Activated T-helper 1 cell treated with anti-CD3 and anti-CD28 coated beads, Interleukin-2, amount 50 U/mL, for 16 hours (primary cell): ENCODE measurements at places on chromosomes 12 and 14.

DNA sequence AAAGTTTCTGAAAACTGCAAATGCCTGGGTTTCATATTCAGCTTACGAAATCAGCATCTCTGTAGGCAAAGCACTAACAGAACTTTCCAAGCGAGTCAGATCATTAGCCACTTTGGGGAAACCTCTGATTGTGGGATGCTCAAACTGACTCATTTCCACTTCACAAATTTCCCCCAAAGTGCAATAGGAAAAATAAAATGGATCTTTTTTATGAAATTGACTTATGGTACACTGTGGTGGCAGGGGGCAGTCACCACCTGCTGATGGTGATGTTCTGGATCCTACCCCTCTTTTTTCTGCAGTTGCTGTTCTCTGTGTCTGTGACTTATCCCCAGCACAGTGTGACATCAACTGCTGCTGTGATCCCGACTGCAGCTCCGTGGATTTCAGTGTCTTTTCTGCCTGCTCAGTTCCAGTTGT lies 5.6 kb downstream of the TCTN1 start:
- DNase-seq: no peak

DNA sequence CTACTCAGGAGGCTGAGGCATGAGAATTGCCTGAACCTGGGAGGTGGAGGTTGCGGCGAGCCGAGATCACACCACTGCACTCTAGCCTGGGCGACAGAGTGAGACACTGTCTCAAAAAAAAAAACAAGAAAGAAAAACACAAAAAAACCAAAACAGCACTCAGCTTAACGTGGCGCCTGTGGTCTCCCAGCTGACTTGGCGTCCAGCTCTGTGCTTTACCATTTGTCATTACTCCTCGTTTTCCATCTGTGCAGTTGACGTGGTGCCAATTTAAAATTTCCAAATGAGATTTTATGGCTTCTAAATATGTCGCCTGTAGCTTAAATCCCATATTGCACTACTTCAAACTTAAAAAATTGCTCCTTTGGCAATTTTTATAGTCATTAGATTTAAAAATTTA lies 2.0 kb downstream of the MGP start:
- DNase-seq: no peak

DNA sequence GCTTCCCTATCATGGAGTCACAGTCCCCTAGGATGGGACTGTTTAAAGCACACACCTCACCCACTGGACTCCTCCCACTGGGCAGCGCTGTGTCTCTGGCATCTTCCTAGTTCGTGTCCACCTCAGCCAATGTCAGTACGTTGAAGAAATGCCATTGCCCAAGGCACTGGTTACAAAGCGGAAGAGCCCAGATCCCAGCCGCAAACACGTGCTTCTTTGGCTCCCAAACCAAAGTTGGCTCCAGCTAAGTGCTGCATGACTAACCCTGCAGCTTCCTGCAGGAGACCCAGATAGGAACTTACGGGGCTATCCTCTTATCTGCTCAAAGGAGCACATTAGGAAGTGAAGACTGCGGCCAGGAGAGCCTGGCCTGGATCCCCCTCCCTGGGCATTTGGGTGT lies 9.3 kb downstream of the SYNE3 start:
- no peak for DNase-seq

DNA sequence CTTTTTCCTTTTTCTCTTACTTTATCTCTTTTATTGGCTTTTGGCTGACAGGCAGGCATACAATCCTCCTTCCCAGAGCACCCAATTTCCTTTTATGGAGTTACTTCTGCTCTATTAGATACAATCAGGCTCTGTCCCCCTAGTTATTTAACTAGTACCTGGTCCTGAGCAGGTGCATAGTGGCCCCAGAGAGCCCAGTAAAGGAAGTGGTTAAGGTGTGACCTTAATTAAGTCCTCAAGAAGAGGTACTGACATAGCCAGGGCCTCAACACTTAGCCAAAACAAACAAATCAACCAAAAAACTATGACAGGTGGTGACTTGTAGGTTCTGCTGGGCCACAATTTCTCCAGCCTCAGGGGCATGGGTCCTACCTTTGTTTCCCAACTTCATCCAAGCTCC lies 82.9 kb downstream of the CCDC60 start:
- no peak for DNase-seq

DNA sequence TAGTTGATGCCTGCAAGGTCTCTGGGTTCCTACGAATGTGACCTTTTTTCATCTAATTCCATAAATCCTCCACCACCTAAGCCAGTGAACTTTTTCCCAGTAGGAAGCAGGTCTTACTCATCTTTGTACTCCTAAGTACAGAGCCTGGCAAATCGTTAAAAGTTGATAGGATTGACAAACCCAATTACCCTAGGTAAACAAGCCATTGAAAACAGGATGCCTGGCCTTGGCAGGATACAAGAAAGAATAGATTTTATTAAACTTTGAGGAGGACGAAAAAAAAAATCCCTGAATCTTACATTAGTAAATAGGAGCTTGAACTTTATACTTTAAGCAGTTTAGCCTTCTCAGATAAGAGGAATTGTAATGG lies 5.6 kb downstream of the TBPL2 start:
- DNase-seq: no peak

DNA sequence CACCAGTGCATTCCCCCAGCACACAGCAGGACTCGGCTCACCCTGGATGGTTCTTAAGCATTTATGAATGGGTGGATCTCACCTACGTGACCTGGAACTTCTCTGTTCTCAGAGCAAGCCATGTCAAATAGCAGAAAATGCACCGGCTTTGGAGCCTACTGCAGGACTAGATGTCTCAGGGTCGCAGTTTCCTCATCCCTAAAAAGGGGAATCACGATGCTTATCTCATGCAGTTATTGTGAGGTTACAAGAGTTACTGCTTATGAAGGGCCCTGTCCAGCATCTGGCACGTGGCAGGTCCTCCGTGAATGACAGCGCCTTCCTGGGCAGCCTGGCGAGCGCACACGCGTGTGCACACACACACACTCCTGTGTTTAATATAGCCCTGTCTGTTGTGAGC lies 128.5 kb downstream of the ETV6 start:
- DNase-seq: no peak

- DNase-seq: no peak
These were observed 83.8 kb downstream of the PEBP1 start for GRCh38 chr12:118219772-118220171.

GRCh38 chr14:85572845-85573244 lies 42.9 kb downstream of the FLRT2 start:
- no peak for DNase-seq

GRCh38 chr12:65536876-65537681 lies 258.6 kb downstream of the MSRB3 start:
- DNase-seq: no peak

- DNase-seq: no peak
These were observed 10.9 kb downstream of the RNF212B start for GRCh38 chr14:23248601-23249000.

GRCh38 chr14:89616852-89617341 lies 199.9 kb upstream of the FOXN3 start:
- DNase-seq: no peak

GRCh38 chr12:53601296-53601847 lies 24.8 kb downstream of the ATF7 start:
- DNase-seq: no peak

GRCh38 chr12:124213666-124214347 lies 81.1 kb upstream of the RFLNA start:
- DNase-seq: no peak

- no peak for DNase-seq
These were observed 45.5 kb upstream of the FZD10 start for GRCh38 chr12:130116791-130117190.

- no peak for DNase-seq
These were observed 41.8 kb upstream of the HIF1A start for GRCh38 chr14:61653507-61653906.

DNA sequence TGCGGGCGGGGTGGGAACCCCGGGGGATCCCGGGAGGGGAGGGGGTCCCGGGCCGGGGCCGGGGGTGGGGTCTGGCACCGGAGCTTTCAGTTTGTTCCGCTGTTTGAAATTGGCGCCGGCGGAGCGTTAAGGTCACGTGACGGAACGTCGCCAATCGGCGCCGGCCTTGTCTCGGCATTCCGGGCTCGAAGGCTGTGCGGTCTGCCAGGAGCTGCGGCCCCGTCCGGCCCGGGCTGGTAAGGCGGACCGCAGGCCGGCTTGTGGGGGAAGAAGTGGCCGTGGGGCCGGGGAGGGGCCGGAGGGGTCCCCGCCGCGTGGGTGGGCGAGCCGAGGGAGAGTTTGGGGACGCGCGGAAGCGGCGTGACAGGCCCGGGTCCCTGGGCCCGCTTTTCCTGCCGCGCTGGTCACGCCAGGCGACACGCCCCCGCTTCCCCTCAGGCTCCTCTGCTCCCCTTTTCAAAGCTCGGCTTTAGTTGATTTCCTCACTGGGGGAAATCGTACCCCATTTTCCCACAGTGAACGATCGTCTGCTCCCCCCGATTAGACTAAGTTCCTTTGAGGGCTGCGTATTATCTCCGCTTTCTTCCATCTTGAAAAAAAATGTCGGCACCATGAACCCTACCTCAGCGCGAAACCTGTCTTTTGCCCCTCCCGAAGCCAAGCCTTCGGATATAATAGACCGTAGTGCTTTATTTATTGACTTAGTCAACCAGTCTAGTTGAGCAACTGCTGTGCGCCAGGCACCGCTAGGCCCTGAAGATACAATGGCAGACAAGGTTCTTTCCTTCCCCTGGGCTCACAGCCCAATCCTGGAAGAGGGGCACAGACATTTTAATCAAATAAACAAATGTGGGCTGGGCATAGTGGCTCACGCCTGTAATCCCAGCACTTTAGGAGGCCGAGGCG lies at the start of the genes FOXM1 and RHNO1:
Gene FOXM1, minus strand, starts transcription at position 128 of the 906 bp plus-strand sequence. CDS start 2,696 bp downstream, outside the sequence.
Gene RHNO1, plus strand, starts transcription at position 177 of the 906 bp plus-strand sequence. CDS start 8,144 bp downstream, outside the sequence.
- peak; percentile 81 for DNase-seq

DNA sequence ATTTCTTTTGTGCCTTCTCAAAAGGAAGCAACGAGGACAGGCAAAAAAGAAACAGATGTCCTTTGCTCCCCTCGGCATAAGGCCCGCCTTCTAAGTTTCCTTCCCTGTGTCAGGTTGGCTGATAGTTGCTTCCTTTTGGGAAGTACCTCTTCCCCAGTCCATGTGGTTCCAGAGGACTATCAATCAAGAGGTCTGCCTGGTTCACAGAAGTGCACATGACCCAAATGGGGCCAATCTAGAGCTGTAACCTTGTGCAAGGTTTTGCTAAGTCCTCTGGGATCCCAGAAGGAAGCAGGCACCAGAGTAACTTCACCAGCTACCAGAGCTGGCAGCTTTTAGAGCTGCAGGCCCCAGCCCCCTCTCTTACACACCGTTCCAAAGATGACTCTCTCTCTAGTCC lies 42.6 kb downstream of the TMEM63C start:
- DNase-seq: no peak

DNA sequence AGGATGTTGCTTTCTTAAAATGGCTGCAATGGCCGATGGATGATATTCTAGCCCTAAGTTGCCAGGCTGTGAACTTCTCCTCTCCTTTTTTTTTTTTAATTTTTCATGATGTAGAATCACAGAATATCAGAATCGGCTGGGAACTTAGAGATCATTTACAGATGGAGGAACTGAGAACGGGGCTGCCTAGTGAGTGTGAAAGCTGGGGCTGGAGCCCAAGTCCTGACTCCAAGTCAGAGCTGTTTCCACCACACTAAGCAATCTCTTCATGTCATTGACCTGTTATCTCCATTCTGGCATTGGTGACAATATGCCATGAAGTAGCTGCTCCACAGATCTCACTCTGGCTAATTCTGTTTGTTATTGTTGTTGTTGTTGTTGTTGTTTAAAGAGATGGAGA lies 121.7 kb downstream of the SLC38A1 start:
- DNase-seq: no peak

GRCh38 chr14:100738269-100738691 lies 11.6 kb downstream of the DLK1 start:
- no peak for DNase-seq

- DNase-seq: no peak
These were observed 266.3 kb upstream of the DIO2 start for GRCh38 chr14:80477388-80478160.

- no peak for DNase-seq
These were observed 15.5 kb downstream of the TRMT5 start for GRCh38 chr14:60965402-60965801.

DNA sequence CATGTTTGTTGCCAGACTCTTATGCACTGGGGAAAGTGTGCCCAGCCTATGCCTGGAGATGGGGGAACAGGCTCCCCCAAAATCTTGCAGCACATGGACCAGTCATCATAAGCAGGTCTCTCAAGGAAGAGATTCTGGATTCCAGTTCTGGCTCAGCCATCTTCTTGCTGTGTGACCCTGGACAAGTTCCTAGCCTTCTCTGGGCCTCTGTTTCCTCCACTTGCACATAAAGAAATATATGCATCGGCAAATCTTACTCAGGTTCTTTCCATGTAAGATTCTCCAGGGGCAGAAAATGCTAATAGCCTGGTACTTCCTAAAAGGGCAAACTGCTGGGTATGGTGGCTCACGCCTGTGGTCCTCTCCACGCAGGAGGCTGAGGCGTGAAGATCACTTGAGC lies 7.2 kb downstream of the OAS3 start:
- no peak for DNase-seq

- DNase-seq: no peak
These were observed 178.0 kb upstream of the CAND1 start for GRCh38 chr12:67091204-67091603.

- no peak for DNase-seq
These were observed 1.1 kb downstream of the BTBD6 start for GRCh38 chr14:105249182-105250007.

DNA sequence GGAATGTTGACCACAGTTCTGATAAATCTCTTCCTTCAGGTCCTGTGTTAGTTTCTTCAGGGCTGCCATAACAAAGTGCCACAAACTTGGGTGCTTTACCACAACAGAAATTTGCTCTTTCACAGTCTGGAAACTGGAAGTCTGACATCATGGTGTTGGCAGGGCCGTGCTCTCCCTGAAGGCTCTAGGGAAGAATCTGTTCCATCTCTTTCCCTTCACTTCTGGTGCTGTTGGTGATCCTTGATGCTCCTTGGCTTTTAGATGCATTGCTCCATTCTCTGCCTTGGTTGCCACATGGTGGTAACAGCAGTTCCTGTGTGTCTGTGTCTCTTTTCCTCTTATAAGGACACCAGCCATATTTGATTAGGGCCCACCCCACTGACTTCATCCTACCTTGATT lies 32.2 kb downstream of the HMGA2 start:
- DNase-seq: no peak

DNA sequence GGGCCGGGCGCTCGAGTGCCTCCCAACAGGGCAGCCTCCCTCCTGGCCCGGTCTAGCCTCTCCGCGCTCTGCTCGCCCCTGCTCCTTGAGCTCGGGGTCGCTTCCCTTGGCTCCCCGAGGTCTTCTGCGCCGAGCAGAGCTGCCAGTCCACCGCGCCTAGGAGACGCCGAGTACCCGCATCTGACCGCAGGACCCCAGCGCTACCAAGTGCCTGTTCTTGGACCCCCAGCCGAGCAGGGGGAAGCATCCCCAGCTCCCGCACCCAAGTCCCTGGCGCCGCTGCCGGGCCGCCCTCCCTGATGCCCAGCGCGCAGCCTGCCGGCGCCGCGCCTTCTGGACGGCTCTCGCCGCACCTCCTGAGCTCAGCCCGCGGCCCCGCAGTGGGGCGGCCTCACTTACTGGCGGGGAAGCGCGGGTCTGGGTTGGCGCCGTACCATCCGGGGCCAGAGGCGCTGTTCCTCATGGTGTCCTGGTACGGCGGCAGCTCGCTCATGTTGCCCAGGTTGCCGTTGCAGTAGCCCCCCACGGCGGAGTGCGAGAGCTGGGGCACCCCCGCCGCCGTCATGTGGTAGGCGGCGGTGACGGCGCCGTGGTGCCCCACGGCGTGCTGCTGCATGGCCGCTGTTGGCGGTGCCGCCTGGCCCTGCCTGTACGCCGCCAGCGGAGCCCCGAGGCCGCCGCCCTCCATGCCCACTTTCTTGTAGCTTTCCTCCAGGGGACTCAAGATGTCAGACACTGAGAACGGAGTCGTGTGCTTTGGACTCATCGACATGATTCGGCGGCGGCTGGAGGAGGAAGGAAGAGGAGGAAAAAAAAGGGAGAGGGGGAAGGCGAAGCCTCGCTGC lies 1.2 kb downstream of the NKX2-1 start:
- DNase-seq: no peak
